ENCODE measurements at places on chromosomes 3 and 15.

GRCh38 chr3:42339321-42339720, 71.1 kb downstream of the LYZL4 start:
- no peak for DNase-seq

- DNase-seq, result no peak
These were observed 11.6 kb downstream of the PHLDB2 start for GRCh38 chr3:111870620-111871019.

DNA sequence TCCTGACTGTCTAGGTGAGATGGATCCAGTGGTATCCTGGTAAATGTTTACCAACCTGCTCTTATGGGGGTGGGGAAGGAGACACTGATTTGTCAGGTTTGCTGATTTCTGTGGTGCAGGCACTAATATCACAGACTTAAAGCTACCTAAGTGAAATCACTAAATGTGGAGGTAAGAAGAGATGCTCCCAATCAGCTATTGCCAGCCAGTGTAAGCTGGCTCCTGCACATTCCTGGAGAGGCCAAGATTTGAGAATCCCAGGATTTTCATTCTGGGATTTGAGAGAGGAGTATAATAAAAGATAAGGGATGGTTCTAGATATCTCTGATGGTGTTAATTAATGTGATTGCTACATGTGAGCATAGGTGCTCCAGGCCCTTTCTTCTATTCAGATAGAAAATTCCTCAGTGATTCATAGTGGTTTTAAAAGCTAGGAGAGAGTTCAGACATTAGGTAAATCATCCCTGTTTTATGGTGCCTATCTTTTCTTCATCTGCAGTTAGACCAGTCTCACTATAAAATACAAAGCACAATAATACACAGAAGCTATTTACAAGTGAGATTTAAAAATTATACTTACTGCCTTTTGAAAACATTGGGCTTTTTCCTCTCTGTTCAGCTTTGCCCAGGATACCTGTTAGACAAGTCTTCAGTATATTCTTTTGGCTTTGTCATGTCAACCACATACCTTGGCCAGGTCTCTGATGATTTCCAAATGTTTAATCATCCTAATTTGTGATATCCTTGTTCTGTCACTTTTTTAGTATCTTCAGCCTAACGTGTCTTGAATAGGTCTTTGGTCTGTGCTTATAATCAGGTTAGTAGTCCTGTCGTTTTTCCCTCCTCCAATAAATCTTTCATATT, 90.9 kb downstream of the MBNL1 start:
- no peak for DNase-seq

- DNase-seq, result no peak
These were observed 33.4 kb downstream of the CPEB1 start for GRCh38 chr15:82613747-82614146.

- no peak for DNase-seq
These were observed 78.8 kb upstream of the NSMCE3 start for GRCh38 chr15:29348336-29348914.

DNA sequence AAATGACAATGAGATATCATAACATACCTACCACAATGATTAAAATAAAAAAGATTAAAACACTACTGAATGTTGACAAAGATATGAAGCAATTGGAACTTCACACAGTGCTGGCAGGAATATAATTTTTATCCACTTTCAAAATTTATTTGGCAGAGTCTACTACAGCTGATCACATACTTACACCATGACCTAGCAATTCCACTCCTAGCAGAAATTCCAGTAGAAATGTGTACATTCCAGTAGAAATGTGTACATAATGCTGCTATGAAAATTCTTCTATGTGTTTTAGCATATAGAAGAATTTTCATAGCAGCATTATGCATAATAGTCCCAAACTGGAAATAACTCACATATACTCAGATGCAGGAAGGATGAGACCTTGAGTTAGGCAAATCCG, 43.5 kb downstream of the IFT57 start:
- no peak for DNase-seq

DNA sequence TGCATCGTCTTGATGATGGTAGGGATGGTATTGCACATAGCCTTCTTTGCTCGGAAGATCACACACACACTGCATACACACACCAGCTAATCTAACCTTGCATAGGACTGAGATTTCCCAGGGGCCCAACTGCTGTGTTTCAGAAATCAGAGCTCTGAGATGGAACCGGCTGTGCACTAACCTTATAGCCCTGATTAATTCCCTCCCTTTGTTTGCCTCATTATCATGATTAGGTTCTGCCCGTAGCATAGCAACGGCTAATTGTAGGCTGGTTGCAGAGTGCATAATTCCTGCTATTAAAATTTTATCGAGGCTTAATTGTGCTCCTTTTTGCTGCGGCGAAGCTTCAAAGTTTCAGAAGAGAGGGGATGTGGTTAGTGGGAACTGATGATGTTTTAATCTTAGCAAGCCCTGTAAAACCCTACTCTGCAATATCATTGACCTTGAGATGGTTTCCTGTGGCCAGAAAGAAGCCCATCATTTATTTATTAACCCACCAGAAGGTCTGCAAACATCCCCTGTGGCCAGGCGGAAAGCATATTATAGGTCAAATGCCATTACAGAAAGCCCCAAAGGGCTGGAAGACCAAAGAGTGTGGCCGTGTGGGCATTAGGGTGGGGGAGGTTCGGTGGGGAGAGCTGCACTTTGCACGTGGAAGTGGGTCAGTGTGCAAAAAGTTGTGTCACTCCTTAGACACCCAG, 56.2 kb upstream of the GLCE start:
- no peak for DNase-seq

DNA sequence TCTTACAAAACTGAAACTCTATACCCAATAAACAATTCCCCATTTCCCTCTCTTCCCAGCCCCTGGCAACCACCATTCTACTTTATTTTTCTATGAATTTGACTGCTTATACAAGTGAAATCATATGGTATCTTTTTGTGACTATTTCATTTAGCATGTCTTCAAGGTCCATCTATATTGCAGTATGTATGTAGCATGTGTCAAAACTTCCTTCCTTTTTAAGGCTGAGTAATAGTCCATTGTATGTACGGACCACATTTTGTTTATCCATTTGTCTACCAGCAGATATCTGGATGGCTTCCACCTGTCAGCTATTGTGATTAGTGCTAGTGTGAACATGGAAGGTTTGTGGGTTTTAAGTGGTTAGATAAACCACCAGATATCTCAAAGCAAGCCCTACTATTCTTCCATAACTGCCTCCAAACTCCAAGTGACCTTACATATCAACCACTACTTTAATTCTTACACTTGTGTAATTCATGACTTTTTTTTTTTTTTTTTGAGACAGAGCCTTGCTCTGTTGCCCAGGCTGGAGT, 134.7 kb downstream of the TMCC1 start:
- no peak for DNase-seq

DNA sequence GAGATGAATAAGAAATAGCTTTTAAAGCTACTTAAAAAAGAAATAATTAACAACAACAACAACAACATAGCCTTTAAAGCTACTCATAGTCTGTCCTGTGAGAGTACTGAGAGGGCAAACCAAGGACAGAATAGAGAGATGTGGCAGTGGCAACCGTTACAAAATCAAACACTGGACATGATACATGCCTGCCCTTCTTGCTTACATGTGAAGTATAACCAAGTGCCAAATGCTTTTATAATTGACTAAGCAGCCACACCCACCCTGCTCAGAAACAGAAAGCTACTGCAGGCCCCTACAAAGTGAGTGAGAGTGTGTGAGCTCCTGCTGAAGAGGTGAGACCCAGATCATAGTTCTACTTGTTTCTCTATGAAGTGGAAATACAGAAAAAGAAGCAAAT, 38.4 kb downstream of the NDUFB4 start:
- DNase-seq, result no peak

GRCh38 chr15:68765602-68766368, 54.9 kb downstream of the ANP32A start:
- no peak for DNase-seq

DNA sequence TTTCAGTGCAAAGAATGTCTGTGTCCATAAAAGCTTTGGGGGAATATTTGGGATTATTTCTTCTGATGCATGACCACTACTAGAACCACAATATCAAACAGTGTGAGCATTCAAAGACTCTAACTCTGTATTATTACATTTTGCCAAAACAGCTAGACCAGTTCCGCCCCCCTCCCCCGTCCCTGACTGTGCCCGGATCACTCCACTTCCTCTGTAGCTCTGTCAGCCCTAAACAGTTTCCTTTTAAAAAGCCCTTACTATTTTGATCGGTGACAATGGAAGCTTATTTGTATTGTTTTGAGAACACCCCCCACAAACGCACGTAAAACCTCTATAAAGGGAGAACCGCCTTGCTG, 36.6 kb upstream of the EPHB3 start:
- no peak for DNase-seq

DNA sequence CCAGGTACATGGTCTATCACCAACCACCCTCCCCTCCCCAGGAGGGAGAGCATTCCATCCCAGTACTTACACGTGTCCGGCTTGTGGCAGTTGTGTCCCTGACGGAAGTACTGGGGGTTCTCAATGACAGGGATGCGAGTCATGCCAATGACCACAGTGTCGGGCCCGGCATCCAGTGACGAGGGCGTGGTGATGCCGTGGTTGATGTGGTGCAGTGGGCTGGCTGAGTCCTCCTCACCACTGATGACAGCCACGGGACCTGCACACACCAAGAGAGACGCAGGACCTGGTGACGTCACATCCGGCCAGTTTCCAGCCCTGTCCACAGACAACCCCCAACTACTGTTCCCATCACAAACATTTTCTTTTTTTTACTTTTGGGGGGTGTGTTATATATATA, 223.8 kb downstream of the NTRK3 start:
- no peak for DNase-seq

DNA sequence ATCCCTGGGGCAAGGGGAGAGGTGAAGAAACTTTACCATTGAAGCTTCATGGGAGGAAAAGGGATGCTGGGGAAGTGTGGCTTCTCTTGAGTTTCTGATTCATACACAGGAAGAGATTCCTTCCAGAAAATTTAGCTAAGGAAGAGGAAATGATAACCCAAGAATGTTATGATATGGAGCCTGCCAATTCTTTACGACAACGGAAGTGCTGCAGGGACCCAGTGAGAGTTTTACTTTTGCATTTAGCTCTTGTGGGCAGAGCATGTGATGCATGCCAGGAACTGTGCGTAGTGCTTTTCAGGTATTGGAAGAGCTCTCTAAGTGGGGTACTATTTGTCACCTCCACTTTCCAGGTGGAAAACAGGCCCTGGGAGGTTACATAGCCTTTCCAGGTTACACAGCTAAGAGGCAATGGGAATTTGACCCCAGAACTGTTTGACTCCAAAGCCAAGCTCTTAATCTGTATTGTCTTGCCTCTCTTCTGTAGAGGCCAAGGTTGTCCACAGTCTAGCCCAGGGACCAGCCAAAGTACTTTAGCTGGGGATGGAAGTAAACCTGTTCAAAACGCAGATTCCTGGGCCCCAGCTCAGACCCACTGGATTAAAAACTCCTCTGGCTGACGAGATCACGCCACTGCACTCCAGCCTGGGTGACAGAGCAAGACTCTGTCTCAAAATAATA, 23.0 kb downstream of the CMTM7 start:
- DNase-seq, result no peak

DNA sequence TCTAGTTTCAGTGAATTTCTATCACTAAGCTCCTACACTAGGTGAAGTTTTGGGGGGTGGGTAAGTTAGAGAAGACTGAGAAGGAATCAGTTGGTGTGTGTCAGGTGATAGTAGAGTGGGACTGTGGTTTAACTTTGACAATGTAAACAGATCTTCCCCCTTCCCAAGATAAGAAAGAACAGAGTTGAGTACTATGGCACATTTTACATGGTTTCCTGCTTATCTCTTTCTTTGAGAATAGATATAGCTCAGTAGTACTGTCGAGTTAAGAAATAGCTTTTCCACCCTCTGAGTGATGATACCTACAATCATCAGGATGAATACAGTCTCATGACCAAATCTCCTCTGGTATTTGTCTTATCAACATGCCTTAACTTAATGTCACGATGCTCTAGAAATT, 42.8 kb downstream of the GAP43 start:
- no peak for DNase-seq

DNA sequence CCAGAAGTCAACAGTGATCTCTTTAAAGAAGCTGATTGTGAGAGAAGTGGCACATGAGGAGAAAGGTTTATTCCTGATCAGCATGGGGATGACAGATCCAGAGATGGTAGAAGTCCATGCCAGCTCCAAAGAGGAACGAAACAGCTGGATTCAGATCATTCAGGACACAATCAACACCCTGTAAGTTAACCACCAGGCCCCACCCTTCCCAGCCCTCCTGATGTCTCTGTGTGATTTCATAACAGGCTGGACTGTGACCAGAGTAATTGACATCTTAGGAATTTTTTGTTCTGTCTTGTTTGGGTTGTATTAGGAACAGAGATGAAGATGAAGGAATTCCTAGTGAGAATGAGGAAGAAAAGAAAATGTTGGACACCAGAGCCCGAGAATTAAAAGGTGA, 67.7 kb downstream of the KLHL25 start:
- no peak for DNase-seq

- no peak for DNase-seq
These were observed 464 bp downstream of the SOX2 start for GRCh38 chr3:181712226-181712552.

GRCh38 chr15:25243800-25244097, 195.1 kb downstream of the UBE3A start:
- no peak for DNase-seq

DNA sequence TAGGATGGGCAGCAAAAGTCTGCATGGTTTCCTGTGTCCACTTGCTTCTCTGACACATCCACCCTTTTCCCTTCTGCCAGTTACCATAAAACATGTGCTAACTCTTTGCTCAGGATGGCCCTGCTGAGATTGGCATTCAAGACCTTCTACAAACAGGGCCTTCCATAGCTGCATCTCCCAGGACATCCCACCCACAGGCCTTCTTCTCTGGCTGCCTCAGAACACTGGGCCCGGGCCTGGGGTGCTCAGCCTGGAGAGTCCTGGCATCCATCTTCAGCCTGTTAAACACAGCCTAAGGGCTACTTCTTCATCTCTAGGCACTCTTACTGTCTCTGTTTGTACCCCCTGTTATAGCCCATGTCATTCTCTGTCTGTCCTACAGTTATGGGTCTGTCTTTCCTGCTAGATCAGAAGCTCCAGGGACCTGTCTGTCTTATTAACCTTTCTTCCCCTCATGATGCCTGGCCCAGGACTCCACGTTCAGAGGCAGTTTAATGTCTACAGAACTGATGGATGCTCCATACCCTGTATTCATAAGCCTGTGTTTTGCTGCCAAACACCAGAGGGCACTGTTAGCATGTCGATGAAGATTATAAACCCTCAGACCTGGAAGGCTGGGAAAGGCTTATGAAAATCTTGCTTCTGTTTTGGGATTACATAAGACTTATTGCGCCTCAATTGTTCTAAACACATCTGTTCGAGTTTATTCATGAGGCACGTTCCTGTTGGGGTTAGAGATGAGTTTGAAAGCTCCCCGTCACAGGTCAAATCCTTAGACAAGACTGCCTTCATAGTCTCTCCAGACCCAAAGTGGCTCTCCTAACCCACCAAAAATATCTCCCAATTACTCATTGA, 16.5 kb downstream of the SEMA3G start:
- DNase-seq, result no peak

DNA sequence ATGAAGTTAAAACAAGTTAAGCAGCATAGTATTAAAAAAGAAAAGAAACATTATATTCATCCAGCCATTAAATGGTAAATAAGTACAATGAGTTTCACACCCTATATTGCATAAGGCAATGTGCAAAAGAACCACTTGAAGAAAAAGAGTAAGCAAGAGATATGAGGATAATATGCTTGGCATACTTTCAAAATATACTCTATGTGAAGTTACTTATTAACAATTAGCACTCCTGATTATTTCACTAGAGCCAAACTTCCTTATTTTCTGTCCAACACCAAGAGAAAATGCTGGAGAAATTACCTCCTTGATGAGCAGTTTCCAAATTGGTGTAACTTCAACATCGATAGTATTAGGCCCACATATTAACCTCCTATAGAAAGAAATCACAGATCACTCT, 63.7 kb downstream of the ATP13A4 start:
- DNase-seq, result no peak

- no peak for DNase-seq
These were observed 101.3 kb downstream of the ASB7 start for GRCh38 chr15:100703671-100704070.
